NCI-H1048 (cell line): ENCODE measurements at places on chromosomes 1 and 21.
A peak's percentile ranks its signal among the peaks of the same experiment; 100 is the strongest.

GRCh38 chr1:201344206-201345080 is 33.0 kb downstream of the TNNT2 start:
- DNase-seq = no peak

DNA sequence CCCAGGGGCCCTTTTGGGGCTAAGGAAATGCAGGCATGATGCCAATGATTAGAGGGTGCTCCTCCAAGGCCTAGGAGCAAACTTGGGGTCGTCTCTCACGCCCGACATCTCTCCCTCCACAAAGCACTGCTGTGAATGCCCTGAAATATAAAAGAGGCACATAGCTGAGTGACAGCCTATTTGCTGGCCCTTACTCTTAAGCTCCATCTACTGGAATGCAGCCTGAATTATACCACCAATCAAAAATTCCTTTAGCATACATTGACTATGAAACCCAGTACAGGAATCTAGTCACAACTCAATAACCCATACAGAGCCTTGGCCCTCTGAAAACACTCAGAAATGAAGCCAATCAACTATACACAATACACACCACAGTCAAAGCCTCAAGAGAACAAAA is 105.5 kb downstream of the LRIG2 start:
- DNase-seq = no peak

GRCh38 chr1:156356875-156357534 is 12.0 kb upstream of the RHBG start:
- DNase-seq = peak; percentile 66

GRCh38 chr21:44303490-44303981 is 3.7 kb downstream of the PFKL start:
- no peak for DNase-seq

DNA sequence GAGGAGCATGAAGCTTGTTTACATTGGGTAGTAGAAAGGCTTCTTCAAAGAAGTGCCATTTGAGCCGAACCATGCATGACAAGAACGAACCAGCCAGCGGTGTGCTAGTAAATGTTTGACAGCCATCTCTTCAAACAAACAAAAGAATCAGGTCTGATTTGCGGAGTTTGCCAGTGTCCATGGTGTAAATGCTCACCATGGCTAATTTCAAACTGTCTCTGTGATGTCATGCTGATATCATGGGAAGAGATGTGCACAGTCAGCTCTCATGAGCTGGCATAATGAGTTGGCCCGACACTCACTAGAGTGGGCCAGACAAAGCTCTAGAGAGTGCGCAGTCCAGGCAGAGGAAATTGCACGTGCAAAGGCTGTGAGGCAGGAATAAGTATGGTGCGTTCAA is 101.1 kb downstream of the KAZN start:
- no peak for DNase-seq

GRCh38 chr21:30434033-30434631 is 4.1 kb downstream of the KRTAP13-4 start:
- DNase-seq = no peak

GRCh38 chr1:203627398-203627797 is 766 bp downstream of the ATP2B4 start:
- no peak for DNase-seq

DNA sequence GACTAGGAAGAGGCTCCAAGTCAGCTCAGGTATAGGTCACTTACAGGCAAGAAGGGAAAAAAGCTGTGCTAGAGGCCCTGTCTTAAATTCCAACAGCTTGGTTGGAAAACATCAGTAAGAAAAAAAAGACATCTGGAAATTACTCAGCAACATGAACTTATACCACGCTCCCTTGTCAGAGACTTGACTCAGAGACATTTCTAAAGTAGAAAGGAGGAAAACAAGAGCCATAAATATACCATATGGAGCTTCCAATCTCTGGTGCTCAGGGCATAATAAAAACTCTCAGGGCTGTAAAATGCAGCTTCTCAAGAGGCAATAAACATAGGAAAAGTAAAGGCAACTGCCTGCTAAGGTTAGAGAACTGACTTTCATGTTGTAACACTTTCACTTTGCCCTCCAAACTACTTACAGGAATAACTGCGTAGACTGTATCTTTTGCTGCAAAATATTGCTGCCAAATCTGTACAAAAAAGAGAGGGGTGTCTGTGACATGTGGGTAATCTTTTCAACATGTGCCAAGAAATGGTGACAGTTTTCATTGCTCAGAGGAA is 14.7 kb downstream of the ATPAF1 start:
- no peak for DNase-seq

GRCh38 chr1:61120246-61120840 is 38.0 kb downstream of the NFIA start:
- DNase-seq = no peak

GRCh38 chr1:108801101-108801500 is 54.6 kb downstream of the STXBP3 start:
- no peak for DNase-seq

GRCh38 chr1:101164776-101165175 is 72.0 kb upstream of the S1PR1 start:
- no peak for DNase-seq

DNA sequence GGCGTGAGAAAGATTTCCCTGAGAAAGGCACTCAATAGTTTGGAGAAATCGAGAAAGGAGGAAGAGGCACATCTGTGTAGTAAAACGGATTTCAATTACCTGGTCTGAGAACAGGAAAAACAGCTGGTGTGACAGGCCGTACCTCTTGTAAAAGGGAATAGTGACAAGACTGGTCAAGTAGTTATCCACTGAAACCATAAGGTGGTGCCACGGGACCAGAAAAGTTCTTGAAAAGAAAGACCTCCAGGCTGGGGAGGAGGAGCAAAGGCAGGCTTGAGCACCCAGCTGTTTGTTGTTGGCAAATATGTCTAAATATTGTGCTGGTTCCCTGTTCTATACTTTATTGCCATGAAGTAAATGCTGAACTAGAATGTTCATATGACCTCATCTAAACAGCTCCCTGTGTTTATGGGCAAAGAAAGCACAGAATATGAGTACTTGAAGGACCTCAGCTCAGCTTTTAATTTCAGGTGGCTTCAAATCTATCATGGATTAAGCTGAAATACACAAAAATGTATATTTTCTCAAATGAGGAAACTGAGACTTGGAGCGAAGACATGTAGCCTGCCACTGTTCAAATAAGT is 4.0 kb downstream of the HAO2 start:
- peak; percentile 34 for DNase-seq

GRCh38 chr21:16573578-16573977 is 843.8 kb downstream of the USP25 start:
- no peak for DNase-seq

DNA sequence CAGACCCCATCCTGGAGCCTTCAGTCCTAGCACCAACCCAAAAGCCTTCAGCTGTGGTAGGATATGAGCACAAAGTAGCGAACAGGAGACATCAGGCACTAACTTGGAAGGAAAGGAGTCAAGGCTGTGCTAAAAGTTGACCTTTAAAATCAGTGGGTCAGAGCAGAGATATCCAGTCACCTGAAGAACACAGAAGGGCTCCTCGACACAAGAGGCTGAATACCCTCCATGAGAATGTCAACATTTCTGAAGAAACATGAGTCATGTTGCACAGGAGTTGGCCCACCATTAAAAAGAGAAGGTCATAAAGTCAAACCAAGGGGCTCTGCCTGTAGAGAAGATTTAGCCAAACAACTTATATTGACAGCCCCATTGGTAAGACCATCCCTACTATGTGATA is 172.5 kb downstream of the PLPP3 start:
- no peak for DNase-seq

DNA sequence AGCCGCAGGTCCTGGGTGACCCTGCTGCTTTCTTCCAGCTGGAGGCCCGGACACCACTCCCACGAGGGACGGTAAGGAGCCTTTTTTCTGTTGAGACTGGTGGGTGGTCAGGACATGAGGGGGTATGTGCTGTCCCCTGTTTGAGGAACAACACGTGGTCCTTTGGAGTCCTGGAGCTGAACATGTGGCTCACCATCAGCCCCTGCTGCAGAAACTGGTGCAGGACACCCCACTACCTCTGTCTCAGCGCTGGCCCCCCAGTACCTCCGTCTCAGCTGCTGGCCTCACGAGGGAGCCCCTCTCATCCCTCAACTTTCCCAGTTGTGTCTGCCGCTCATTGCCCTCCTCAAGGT is 34.7 kb downstream of the SLC19A1 start:
- DNase-seq = no peak

DNA sequence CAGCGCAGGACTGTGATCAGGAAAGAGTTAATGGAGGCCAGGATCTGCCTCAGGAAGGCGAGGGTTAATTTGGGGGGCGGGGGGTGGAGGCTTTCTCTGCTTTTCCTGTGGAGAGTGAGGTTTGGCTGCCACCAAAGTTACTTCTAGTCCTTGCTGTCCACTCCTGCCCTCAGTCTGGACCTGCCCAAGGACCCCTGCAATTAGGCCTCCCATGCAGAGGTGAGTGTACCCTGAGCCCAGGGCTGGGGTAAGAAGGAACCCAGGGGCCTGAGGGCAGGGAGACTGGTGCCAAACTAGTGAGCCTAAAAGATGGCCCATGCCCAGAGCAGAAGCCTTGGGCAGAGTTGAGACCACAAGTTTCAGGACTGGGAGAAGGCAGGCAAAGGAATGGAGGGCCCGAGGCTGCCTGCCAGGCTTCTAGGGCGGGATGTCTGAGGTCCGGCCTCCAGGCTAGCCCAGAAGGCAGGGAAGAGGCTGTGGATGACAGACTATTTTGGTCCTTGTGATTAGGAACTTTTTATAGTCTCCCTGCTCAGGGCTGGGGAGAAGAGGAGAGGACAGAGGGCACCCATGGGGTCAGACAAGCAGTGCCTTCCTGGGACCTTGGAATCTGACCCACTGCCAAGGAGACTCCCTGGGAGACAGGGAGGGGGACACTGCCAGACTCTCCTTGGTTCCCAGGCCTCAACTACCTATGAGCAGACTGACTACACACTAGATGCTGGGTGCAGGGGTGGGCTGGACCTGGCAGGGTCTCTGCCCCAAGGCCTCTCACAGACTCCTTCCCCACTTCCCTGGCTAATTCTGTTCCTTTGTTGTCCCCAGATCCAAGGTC is at the start of gene FAM110D:
Gene FAM110D (plus strand): TSS at position 172 of the 835 bp plus-strand sequence. CDS start 2,213 bp downstream, outside the sequence.
- DNase-seq = no peak

DNA sequence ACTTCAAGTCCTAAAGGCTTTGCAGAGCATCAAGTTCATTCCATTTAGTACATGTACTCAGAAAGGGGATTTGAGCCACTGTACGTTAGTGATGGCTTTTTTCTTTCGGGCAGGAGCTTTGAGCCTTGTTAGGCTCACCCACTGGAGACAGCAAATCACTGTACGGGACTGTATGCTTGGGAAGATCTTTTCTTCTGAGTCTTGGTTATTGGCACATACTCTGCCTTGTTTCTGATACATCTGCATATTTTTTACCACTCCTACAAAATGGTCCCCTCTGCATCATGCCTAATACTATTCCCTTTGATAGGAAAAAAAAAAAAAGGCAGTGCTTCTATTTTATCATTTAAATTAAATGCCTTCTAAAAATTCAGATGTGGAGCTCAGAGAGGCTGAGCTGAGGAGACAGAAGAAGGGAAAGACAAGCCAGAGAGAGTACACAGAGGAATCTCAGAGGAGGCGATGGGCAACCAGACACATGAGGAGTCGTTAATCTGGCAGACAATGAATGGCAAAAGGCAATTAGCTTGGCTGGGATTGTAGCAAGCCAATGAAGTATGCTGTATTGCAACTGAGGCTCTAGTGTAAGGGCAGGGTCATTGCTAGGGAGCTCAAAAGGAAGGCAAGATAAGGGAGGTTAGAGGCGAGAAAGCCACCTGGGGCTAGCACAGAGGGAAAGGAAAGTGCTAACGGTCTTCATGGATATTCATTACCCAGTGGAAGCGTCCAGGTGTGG is 39.4 kb downstream of the PHC2 start:
- no peak for DNase-seq

DNA sequence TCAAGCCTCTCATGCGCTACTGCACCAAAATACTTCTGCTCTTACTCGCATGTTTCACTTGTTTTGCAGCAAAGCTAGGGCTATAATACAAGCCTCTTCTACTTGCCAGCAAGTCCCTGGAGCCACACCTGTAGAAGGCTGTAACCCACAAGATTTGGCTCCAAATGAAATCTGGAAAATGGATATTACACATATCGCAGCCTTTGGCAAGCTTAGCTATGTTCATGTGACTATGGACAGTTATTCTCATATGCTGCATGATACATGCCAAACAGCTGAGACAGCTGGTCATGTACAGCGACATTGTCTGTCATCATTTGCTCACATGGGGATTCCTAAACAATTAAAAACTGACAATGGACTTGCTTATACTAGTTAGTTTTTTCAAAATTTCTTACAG is 270.3 kb downstream of the COL11A1 start:
- no peak for DNase-seq

DNA sequence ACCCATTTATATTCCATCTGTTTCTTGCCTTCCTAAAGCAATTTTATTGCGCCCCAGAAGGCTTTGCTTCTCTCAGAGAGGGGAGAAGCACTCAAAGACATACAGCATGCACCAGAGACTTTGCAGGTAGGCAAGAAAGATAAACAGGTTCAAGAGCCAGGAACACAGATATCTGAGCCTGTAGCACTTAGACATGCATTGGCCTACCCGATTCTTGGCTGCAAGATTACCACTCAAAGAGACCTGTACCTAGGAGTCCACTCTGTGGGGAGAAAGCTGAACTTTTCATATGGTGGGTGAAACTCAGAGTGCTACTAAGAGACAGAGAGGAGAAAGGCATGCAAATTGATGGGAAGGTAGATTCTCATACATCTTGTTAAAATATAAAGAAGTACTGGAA is 609.4 kb upstream of the PKN2 start:
- no peak for DNase-seq

DNA sequence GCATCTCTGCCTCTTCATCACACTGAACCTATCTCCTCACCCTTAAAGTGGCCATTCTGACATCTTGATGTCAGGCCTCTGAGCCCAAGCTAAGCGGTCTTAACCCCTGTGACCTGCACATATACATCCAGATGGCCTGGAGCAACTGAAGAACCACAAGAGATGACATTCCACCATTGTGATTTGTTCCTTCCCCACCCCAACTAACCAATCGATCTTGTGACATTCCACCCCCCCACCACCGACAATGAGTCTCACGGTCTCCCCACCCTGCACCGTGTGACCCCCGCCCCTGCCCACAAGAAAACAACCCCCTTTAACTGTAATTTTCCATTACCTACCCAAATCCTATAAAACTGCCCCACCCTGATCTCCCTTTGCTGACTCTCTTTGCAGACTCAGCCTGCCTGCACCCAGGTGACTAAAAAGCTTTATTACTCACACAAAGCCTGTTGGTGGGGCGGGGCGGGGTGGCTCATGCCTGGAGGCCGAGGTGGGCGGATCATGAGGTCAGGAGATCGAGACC is 21.0 kb upstream of the PINK1 start:
- no peak for DNase-seq

DNA sequence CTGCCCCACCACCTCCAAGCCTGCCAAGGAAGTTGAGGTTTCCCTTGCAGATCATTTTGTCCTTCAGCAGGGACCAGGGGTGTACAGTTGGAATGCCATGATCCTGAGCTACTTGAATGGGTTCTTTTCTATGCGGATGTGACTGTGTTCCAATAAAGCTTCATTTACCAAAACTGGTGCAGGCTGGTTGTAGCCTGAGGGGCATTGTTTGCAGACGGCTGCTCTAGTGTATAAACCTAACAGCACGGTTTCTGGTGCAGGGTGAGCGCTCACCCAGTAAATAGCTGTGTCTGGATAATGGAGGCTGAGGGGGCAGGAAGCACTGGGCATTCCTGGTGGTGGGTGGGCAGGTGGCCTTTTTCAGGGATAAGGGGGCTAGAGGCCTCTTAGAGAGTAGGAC is 72.7 kb upstream of the ACTL8 start:
- DNase-seq = no peak
